ENCODE measurements at places on chromosomes 1 and 21. TPM values are rescaled to one million over a fixed set of nuclear protein-coding genes. Genes with fewer than 3 reads are reported as not detected.

RBP7 gene
- 24.1 TPM for total RNA-seq

CFAP107 gene
- total RNA-seq: not detected

PLEKHG5 gene
- 32.9 TPM for total RNA-seq

SLAMF8 gene
- total RNA-seq: 9.9 TPM

CDC73 gene
- total RNA-seq: 61.2 TPM

LRRC53 gene
- not detected for total RNA-seq

IQCC gene
- not detected for total RNA-seq

STYXL2 gene
- 5.8 TPM for total RNA-seq

KRTAP11-1 gene
- total RNA-seq: not detected

TP73 gene
- not detected for total RNA-seq

IFI44L gene
- 17.3 TPM for total RNA-seq

MAEL gene
- total RNA-seq: not detected

UBE2Q1 gene
- total RNA-seq: 49.5 TPM

TMEM125 gene
- total RNA-seq: 0.63 TPM

RAB3GAP2 gene
- total RNA-seq: 22.5 TPM

EDN2 gene
- total RNA-seq: not detected

PGLYRP3 gene
- total RNA-seq: not detected

C1orf94 gene
- not detected for total RNA-seq

RHD gene
- not detected for total RNA-seq

FCAMR gene
- not detected for total RNA-seq

ANXA9 gene
- not detected for total RNA-seq

USH2A gene
- not detected for total RNA-seq

OR2G3 gene
- not detected for total RNA-seq

SLFNL1 gene
- total RNA-seq: 1.3 TPM

VWA5B1 gene
- total RNA-seq: not detected

THEM5 gene
- total RNA-seq: not detected

GJB5 gene
- not detected for total RNA-seq

TSPEAR gene
- not detected for total RNA-seq

MAPKAPK2 gene
- 89.2 TPM for total RNA-seq

UBASH3A gene
- 1.3 TPM for total RNA-seq

WNT3A gene
- total RNA-seq: not detected

Measured in thoracic aorta (tissue), 2 donors.